Hematopoietic multipotent progenitor cell treated with erythropoietin and hydrocortisone succinate and interleukin-3 and kit ligand, for 15 days (in vitro differentiated cells): ENCODE measurements at places on chromosomes 3 and 15.

DNA sequence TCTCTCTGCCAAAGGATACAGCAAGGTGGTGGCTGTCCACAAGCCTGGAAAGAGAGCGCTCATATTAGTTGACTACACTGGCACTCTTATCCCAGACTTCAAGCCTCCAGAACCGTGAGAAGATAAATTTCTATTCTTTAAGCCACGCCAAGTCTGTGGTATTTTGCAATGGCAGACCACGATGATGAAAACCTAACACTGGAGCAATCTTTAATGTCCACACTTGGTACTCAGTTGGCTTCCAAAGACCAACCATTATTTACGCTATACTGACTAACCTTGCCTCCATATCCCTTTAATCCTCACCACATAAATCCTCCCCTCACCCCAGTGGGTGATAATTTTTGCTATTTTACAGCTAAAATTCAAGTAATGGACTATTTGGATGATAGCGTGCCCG, 16.9 kb upstream of the LACTB start:
- no peak for DNase-seq

- DNase-seq, result no peak
These were observed 68.5 kb downstream of the MYO1E start for GRCh38 chr15:59304034-59304795.

DNA sequence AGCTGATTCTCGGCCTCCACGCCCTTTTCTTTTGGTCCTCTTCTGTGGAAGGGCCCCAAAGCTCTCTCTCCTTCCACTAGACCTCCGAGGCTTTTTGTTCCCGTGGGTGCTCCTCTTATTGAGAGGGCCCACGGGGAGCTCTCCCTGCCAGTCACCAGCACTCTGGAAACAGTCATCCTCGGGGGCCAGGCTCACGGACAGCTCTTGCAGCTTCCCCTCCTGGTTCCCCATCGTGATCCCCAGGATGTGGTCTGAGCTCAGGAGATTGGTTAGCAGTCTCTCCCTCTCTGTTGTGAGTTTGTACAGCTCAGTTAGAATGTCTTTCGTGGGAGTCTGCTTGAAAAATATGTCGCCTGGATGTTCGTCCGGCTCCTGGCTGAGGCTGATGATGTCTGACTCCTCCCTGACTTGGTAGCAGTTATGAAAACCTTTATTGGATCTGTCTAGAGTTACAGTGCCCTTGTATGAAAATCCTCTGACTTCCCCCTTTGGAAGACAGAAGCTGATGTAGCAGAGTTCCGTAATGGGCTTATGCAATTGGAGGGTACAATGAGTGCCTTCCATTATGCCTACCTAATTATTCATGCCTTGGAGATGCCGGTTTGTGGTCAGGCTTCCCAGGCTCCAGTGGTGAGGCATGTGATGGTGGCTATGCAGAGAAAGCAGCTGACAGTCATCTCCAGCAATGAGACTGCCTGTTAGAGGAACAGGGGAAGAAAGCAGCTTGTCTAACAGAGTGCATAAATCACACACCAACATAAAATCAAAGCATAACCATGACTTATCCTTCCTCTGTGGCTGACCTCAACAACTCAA, 40.0 kb downstream of the FMN1 start:
- no peak for DNase-seq

DNA sequence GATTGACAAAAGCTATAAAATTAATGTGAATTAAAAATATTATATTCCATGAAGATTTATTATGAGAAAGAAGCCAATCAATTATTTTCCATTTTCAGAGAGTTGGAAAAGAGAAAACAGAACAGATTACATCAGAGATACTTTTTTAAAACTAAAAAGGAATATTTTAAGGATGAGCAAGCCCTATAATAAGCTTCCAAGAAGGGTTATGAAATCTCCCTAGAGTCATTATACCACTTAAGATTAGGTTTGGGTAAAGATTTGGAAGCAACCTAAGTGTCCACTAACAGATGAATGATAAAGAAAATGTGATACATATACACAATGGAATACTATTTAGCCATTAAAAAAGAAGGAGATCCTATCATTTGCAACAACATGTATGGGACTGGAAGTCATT, 51.6 kb upstream of the FSIP1 start:
- DNase-seq, result no peak

DNA sequence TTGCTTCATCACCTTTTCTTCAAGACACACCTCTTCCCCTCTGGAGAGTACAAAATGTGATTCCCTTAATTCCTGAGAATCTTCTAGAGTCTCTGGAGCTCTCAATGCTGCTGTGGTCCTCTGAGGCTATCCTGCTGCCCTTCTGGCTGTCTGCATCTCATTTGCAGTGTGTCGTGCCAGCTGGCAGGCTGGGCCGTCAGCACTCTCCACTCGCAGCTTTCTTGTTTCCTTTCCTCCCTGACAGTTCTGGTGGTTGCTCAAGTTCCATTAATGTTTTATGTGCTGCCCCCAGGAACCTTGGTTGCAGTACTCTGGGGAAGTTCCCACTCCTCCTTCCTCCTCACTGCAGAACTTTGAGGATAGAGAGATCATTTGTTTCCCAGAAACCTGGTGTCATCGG, 210.8 kb upstream of the ROPN1 start:
- no peak for DNase-seq

- no peak for DNase-seq
These were observed 769.5 kb downstream of the AGBL1 start for GRCh38 chr15:86849136-86849535.

DNA sequence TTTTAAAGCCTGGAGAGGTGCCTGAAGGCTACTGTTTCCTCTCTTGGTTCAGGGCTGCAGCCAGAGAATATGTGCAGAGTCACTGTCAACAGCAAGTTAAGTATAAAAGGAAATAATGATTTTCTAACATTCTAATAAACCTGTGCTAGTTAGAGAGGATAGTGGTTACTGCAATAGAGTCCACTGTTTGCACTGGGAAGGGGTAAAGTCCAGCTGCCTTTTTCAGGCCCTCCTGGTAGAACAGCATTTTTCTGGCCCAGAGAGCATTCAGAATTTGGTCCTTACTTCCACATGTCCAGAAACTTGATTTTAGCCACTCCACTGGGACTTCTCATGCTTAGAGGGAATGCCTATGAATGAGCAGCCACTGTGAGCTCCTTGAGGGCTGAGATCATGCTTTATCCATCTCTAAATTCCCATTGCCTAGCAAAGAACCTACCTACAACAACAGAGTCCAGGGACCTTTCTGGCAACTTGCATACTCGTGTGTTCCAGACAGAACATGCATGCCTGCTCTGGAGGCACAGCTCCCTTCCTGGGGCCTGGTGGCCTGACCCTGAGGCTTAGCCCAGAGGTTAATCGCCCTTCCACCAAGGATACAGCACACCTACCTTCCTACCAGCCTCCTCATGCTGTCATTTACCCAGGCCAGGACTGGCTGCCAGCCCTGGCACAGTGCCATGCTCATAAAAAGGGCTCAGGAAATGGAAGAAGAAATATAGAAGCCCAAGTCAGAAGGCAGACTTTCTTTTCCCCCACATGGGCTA, 50.3 kb upstream of the ATP13A3 start:
- peak; percentile 17 for DNase-seq

- no peak for DNase-seq
These were observed 171.8 kb downstream of the TMEM108 start for GRCh38 chr3:133209871-133210550.

DNA sequence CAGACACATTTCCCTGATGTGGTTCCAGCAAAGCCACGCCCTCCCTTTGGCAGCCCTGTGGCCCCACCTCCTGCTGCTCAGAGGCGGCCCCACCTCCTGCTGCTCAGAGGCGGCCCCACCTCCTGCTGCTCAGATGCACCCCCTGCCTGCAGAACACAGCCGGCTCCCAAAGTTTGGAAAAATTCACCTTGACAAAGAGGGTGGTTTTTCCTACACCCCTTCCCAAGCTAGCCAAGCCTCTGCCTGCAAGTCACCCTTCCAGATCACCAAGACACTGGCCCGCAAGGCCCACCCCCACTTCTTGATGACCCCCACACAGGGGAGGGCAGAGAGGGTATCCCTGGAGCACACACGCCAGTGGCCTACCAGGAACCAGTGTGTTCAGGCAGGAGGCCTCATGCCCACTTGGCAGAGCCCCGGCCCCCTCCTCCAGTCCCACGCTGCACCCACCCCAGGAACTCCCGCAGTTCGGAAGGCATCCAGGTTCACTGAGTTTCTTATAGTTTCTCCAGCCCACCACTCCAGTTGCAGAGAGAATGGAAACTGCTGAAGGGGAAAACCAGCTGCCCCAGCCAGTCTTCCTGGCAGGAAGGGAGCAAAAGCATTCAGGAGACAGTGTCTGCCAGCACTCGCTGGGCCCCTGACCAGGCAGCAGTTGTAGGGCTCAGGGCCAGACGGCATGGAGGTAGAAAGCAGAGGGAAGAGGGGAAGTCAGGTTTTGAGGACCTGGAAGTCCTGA, 2.3 kb upstream of the HAPLN3 start:
- DNase-seq, result peak; percentile 64

DNA sequence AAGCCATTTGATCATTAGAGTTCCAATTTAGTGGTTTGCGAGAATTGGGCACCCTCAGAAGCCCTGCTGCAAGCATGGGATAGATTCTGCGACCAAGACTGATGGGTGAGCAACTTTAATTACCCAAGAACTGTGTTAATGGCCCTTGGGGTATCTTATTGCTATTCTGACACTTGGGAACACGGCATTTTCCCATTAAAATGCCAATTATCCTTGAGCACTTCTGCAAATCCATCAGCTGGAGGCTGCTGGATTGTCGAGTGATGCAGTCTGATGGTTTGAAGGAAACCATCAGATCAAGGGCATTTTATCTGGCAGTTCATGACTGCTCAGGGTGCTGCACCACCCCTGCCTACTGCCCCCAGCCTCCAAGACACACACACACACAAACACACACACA, 183.6 kb upstream of the PROK2 start:
- DNase-seq, result no peak
